Head of caudate nucleus (tissue), 42 donors: ENCODE measurements at places on chromosomes 7 and 10.
A peak's percentile ranks its signal among the peaks of the same experiment; 100 is the strongest.

DNA sequence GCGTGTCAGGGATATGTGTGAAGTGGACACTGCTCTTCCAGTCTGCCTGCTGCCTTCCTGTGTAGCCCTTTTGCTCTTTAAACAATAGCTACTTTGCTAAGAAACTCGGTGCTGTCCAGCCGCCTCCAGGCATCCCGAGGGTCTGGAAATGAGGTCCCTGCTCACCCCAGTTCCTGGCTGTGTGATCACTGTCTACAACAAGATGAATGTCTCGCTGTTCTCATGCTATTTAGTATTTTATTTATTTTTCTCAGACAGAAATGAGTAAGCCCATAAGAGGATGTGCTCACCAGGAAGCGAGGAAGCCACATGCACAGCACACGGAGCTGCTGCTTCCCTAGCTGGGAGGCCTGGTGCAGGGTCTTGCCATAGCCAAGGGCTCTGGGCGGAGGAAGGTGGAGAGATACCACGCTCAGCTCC is 167.0 kb upstream of the PITRM1 start:
- no peak for DNase-seq

DNA sequence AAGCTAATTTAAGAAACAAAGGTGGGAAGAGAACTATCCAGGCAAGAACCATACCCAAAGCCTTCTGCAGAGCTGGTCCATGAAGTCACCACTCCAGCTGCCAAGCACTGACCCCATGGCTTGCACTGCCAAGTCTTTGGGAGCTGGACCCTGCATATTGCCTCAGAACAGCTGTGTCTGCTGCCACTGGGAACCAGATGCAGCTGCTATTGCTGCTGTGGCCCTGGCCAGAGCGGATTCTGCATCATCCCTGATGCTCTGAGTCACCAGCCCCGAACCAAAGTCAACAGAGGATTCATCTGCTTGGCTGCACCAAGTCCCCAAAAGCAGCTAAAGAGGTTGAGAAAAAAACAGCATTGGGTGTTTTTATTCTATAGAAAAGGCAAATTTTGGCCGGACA is 39.2 kb upstream of the GSAP start:
- peak; percentile 71 for DNase-seq

GRCh38 chr10:14875941-14876340 is 2.7 kb upstream of the SUV39H2 start:
- DNase-seq, result no peak

- DNase-seq, result no peak
Measured at GRCh38 chr7:118110178-118110925, 73.6 kb upstream of the LSM8 start.

DNA sequence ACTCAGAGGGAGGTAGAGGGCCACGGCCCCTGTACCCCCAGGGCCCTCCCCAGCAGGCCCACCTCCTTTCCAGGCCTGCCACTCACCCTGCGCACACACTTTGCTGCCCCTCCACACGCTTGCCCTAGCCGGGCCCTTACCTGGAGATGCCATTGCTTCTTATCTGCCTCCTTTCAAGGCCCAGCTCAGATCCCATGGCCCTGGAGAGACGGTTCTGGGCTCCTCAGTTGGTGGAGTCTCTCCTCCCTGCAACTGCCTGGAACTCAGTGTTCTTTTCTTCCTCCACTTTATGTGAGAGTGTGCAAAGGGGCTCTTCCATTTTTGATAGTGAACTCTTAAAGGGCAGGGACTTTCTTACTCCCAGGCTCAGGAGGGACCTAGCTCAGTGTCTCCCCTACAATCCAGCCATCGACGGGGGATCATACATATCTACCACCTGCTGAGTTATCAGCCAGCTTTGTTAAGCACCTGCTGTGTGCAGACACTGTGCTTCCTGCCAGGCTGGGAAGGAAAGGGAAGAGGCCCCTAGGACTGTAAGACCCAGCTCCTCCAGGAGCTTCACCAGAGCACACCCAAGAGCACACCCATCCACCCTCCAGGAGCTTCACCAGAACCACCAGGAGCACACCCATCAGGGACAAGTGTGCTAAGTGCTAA is 89.3 kb upstream of the MACROH2A2 start:
- DNase-seq, result peak; percentile 9

GRCh38 chr7:41917-42565 is 150.3 kb upstream of the FAM20C start:
- DNase-seq, result no peak

DNA sequence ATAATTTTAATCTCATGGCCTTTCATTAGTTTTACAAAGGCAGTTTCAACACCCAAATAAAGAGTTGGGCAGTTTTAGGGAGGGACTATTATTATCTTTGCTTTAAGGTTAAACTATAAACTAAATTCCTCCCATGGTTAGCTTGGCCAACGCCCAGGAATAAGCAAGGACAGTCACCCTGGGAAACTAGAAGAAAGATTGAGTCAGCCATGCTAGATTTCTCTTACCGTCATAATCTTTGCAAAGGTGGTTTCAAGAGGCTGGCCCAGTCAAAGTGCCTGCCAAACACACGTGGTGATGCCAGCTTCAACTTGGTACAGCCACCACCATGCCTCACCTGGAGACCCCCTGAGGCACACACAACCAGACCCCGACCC is 317.4 kb upstream of the SP8 start:
- DNase-seq, result no peak

- no peak for DNase-seq
Measured at GRCh38 chr10:24989867-24990266, 26.1 kb downstream of the ENKUR start.

- DNase-seq, result no peak
Measured at GRCh38 chr7:15947754-15948153, 261.3 kb upstream of the MEOX2 start.

DNA sequence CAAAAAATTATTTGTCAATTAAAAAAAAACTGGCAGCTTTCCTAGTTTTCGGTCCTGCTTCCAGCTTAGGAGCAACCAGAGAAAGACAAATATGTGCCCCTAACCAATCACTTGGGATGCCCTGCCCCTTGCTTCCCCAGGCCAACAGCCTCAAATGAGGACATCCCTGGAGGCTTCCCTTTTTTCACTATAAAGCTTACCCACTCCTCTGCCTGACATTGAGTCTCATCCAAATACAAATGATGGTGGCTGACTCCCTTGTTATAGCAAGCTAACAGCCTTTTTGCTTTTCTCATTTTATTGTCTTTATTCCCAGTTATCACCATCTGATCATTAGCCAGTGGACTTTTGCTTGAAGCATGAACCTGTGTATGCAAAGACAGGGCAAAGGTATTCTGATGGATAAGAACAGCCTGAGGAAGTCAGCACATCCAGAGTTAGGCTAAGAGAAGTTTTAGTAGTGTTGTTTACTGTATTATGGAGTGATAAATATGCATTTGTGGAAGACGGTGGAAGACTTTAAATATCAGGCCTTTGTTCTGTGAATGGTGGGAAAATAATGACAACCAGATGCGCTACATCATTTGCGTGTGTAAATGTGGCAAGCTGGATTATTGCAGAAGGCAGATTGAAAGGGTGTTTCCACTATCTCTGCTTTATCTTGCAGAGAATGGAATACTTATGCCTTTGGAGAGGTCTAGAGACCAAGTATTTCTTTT is 1.7 kb upstream of the CCM2 start:
- DNase-seq, result no peak

GRCh38 chr10:53063805-53064204 is 291.2 kb upstream of the MBL2 start:
- DNase-seq, result no peak

GRCh38 chr10:43689618-43689954 is 40.9 kb upstream of the ZNF32 start:
- DNase-seq, result peak; percentile 50

- DNase-seq, result peak; percentile 34
Measured at GRCh38 chr7:98613601-98614425, 3.3 kb upstream of the NPTX2 start.

- DNase-seq, result no peak
Measured at GRCh38 chr10:34880817-34881216, 65.7 kb upstream of the PARD3 start.

DNA sequence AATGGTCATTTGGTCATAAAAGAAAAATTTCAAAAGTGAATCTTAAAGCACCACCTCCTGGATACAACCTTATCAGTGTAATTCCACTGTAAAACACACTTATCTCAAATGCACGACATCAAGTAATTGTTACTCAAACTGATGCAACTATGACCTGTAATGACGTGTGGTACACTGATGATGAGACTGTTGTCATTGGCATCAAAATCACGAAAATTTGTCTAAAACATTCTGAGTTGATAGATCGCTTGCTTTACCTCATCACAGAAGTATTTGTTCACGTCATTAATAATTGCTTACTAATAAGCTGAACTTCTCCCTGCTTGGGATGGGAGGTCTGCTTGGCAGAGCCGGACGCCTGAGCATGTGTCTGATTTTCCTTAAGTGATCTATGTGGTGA is 221.8 kb upstream of the KLF6 start:
- no peak for DNase-seq

DNA sequence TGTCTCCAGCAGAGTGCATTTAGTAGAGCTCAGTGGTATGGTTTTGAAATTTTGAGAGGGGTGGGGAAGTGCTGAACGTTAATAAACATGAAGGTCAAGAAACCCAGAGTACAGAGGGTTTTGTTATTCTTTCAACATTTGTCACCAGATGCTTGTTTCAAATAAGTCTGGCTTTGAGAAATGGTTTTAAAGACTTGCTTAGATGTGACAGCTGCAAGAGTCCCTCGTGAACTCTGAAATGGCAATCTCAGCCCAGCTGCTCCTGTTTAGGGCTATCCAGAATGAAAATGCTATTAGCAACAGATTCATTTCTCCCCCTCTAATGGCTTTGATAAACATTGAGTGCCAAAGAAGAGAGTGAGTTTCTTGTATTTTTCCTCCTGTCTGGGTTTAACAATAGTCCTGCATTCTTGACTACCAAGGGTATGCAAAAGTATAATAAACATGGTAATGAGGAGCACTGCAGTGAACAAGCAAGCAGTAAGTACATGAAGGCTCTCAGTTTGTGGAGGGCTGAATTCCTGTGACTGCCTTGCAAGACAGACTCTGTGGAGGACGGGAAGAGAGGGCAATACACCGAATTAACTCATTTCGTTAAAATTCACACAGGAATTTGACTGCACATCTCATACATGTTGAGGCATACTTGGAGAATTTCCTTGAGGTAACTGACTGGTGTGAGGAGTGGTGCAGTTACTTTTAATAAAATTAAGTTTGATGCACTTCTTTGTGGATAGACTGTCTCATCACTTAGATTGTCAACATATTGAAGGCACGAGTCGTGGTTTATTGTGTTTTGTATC is 490.9 kb downstream of the REEP3 start:
- no peak for DNase-seq

- DNase-seq, result no peak
Measured at GRCh38 chr7:149559711-149560110, 62.1 kb upstream of the ZNF746 start.

DNA sequence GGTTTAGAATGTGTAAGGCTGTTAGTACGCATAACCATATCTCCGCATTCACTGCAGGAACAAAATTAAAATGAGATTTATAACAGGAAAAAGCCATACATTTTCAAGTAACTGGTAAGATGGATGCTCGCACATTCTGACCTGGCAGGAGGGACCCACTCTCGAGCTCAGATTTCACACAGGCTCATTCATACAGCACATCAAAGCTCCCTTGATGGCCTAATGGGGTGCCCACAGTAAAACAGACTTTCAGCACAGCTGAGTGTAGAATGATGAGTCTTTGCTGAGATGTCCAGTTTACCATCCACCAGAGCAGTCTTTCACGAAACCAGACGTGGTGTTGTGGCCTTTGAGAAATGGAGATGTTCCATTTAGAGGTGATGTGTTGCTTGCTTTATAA is 8.9 kb downstream of the FOXI2 start:
- DNase-seq, result no peak

DNA sequence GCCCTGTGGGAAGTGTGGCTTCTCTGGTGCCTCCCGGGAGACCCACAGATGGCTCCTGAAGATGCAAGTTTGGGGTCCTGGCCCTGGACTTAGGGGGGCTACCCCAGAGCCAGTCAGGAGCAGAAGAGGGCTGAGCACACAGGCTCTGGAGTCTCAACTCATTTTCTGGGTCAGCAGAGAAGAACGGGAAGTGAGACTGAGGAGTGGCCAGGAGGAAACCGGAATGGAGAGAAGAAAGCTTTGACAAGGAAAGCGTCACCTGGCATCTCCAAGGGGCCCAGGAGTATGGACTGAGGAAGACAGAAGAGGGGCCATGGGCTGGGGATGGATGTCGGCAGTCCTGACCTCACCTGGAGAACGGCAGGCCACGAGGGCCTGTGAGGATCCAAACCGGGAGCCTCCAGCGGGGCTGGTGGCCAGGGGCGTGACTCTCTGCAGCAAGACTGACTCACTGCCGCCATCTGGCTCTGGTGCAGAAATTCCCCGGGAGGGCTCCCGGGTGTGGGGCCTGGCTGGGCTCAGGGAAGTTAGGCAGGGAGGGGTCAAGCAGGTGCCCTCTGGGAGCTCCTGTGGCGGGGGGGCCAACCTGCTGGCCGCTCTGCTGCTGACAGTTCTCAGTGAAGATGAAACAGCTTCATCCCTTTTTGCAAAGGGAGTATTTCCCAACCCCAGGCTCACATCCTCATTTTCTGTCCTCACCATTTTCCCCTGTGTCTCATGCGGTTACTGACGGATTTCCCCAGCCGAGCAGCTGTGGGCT is 23.6 kb downstream of the DAGLB start:
- no peak for DNase-seq

DNA sequence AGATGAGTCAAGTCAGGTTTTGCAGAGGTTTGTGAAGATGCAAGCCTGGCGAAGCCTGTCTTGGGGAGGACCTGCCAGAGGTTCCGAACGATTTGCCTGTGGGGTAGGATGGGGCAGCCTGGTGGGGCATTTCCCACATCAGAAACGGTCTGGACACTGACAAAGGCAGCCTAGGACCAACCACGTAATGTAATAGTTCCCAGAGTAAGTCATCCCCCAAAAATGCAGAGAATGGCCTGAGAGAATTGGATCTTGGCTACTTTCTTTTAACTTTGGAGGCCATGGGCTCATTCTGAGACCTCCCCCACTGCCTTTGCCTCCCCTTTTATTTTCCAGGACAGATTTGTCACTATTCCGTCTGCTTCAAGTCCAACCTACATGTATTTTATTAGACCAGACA is 168.9 kb upstream of the SH2B2 start:
- no peak for DNase-seq

- DNase-seq, result no peak
Measured at GRCh38 chr10:83817797-83818196, 321.5 kb upstream of the GHITM start.

DNA sequence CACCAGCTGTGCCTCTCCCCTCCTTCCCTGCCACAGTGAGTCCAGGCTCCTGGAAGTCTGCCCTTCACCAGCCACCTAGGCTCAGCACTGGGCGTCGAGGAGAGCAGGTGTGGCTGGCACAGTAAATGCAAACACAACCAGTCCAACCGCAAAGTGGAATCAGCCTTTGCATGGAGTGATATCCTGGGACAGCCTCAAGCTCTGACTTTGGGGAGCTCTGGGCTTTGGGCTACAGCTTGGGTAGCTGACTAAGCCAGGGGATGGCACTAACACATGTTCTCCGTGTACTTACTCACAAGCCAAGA is 312.4 kb downstream of the KCNMA1 start:
- no peak for DNase-seq

DNA sequence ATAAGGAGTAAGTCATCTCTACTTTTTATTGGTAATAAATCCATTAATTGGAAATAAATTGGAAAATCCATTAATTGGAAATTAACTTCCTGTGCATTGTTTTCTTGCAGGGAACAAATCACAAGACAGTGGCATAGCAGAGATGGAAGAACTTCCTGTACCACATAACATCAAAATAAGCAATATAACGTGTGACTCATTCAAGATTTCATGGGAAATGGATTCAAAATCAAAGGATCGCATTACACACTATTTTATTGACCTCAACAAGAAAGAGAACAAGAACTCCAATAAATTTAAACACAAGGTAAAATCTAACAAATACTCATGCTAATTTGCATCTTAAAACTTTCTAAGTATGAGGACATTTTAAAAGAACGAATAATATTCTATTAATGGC is 57.8 kb downstream of the PHYHIPL start:
- DNase-seq, result no peak
